ENCODE measurements at places on chromosomes 5 and 9.

GRCh38 chr9:128820665-128821583, 2.6 kb downstream of the ENDOG start:
- no peak for DNase-seq

GRCh38 chr9:120289990-120290975, 289.7 kb downstream of the CDK5RAP2 start:
- no peak for DNase-seq

GRCh38 chr9:89497978-89498851, at the start of gene SEMA4D:
Gene SEMA4D, minus strand, starts transcription at chr9:89498113. Its CDS starts 92,657 bp downstream, at chr9:89405456.
- DNase-seq, result peak; percentile 77

DNA sequence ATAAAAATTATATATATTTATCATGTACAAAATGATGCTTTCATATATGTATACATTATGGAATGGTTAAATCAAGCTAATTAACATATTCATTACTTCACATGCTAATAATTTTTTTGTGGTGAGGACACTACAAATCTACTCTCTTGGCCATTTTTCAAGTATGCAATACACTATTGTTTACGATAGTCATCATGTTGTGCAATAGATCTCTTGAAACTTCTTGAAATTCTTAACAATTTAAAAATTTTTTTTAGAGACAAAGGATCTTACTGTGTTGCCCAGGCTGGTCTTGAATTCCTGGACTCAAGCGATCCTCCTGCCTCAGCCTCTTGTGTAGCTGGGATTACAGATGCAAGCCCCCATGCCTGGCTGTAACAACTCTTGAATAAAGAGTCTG, 45.2 kb upstream of the SHOC1 start:
- no peak for DNase-seq

DNA sequence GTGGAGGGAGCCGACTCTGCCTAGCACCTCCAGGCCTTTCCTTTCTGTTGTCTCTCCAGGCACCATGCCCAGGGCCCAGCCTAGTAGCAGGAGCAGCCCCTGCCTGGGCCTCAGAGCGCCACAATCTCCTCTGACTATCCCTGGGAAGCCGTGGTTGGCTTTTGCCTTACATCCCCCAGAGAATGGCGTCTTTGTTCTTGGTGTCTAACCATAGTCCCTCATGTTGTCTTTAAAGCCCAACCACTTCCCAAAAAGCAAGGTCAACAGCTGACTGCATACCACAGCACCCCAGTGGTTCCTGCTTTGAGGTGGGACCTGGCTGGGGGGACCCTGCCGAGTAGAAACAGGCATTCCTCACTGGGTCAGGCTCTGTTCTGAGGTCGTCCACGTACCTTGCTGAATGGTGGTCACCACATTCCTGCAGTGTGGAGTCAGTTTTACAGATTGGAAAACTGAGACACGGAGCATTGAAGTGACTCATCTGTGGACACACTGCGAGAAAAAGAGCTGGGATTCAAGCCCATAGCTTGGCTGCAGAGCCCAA, 13.7 kb upstream of the CERCAM start:
- DNase-seq, result no peak

DNA sequence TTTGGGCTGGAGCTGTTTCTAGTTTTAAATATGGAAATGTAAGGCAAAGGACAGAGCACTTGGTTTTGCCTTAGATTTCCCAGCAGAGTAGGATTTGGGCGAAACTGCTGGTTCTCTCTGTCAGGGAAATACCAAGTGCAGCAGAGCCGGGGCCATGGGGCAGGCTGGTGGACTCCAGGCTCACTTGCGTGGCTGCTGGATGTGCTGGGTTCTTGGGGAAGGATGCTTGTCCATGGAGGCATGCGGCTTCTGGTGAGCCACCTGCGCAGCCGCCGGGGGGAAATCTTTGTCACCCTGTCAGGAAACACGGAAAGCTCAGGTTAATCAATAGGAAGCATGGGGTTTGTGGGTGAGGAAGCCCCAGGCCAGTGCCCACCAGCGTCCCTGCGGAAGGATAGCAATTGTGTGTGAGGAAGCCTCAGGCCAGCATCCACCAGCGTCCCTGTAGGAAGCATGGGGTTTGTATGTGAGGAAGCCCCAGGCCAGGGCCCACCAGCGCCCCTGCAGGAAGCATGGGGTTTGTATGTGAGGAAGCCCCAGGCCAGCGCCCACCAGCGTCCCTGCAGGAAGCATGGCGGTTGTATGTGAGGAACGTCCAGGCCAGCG, 80.1 kb downstream of the DAP start:
- no peak for DNase-seq

DNA sequence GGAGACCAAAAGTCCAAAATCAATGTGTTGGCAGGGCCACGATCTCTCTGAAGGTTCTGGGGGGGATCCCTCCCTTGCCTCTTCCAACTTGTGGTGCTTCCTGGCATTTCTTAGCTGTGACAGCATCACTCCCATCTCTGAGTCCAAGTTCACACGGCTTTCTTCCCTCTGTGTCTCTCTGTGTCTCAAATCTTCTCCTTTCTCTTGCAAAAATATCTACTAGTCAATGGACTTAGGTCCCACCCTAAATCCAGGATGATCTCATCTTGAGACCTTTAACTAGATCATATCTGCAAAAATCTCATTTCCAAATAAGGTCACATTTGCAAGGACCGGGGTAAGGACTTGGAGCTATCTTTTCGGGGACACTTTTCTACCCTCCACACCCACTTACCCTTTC, 186.1 kb downstream of the HSD17B3 start:
- no peak for DNase-seq

- no peak for DNase-seq
Observed at GRCh38 chr5:10699987-10700386, 61.0 kb downstream of the DAP start.

- no peak for DNase-seq
Observed at GRCh38 chr5:34914671-34915138, 599 bp downstream of the RAD1 start.

All from HT-29 (cell line).